ENCODE measurements at places on chromosomes 6 and 20. TPM values are rescaled to one million over a fixed set of nuclear protein-coding genes. Genes with fewer than 3 reads are reported as not detected.

DNA sequence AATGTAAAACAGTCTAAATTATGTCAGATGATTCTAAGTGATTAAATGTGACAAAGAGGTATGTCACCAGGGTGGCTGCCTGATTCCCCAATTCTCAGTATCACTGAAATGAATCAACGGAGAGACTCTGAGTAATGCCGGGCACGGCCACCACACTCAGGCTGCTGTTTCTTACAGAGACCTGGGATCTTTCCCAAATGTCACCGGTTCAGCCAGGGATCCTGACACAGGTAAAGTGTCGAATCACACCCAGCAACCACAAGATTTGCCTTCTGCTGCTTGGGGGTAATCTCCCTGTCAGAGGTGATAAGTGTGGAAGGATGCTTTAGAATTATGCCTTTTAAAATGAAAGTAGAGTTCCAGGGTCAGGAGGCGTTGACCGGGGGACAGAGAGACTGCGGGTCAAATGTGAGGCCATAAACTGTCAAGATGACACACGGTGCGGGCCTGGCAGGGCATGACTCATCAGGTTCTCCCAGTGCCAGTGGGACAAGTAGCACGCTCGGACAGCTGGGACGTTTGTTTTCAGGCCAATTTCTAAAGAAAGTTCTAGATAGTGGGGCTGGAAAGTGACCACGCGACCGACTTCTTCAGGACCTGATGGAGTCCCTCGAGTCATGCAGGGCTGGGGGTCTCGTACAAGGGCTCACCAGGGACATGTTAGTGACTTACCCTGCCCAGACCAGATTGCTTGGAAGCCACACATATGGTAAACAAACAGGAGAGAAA, 48.9 kb downstream of the PRDM1 start:
- DNase-seq = peak; percentile 69

DNA sequence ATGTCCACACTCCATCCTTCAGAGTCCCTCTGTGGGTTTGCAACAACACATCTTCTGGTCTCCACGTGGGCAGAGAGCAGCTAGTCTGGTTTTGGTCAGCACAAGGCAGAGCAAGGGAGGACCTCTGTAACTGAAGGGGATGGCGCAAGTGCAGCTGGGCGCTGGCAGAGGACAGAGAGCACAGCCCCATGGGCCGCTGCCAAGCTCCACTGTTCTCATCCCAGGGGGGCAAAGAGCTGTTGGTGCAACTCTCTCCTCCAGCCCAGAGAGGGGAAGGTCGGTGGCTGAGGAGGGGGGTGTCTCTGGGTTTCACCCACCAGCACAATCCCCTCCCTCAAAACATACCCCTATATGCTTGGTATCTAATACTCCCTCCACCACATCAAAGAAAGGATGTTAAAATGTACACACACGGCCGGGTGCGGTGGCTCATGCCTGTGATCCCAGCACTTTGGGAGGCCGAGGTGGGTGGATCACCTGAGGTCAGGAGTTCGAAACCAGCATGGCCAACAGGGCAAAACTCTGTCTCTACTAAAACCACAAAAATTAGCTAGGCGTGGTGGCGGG, 9.1 kb downstream of the ATP9A start:
- no peak for DNase-seq

DNA sequence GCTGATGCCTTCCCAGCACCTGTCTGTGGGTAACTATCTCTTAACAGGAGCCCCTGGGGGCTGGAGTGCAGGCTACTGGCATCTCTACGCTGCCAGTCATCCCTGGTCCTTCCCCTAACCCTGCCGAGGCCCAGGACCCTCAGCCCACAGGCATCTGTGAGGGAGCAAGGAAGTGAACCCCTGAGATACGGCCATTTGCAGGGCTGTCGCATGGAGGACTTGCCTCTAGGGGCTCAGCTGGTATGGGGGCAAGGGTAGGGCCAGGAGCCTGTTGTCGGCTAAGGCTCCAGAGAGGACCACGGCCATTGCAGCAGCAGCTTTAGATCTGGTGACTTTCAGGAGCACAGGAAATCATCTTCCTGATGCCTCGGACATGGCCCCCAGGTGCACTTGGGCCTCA, 49.7 kb downstream of the MAP3K4 start:
- DNase-seq = no peak

GRCh38 chr20:10462516-10462915, 27.4 kb downstream of the SLX4IP start:
- DNase-seq = no peak

DNA sequence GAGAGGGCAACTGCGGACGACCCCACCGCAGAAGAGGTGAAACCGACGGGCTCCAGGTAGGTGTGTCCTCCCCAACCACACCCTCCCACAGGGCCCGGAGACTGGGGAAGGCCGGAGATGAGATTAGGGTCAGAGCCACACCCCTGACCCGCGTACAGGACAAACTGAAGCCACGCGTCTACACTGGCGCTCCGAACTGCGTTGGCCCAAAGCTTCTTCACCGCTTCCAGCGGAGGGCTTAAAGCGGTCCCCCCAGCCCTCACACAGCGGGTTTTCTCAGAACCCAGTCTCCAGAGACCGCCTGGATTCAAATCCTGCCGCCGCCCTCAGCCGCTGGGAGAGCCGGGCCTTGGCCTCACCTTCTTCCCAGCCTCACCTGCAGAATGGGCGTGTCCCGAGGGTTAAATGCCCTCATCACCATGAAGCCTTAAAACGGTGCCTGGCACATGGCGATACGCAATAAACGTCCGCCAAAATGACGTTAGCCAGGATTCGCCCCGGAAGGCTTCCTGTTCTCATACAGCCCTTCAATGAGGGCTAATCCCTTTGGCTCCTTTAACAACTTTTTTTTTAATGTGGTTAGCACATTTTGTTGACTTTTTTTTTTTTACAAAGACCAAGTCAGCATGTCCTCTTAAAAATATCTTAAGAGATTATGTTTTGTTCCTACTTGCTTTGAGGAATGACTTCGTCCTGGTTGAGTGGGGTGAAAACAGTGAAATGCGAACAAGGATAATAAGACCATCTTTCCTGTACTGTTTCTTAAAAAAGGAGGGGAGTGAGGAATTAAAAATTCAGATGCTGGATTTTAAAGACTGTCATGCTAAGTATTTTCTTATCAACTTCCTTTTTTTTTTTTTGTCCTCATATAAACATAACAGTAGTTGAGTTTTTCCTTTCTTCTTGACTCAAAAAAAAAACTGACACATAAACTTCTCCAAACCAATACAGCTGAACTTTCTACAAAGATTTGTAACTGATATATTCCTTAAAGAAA, 15.1 kb upstream of the ZNF217 start:
- no peak for DNase-seq

- DNase-seq = no peak
Observed at GRCh38 chr6:76250666-76251065, 178.2 kb upstream of the IMPG1 start.

Gene SAYSD1
- 12.6 TPM for total RNA-seq

Gene MRPS10
- 38.7 TPM for total RNA-seq

Gene FNDC1
- not detected for total RNA-seq
